WTC11 (cell line): ENCODE measurements at places on chromosomes 1 and 21.

DNA sequence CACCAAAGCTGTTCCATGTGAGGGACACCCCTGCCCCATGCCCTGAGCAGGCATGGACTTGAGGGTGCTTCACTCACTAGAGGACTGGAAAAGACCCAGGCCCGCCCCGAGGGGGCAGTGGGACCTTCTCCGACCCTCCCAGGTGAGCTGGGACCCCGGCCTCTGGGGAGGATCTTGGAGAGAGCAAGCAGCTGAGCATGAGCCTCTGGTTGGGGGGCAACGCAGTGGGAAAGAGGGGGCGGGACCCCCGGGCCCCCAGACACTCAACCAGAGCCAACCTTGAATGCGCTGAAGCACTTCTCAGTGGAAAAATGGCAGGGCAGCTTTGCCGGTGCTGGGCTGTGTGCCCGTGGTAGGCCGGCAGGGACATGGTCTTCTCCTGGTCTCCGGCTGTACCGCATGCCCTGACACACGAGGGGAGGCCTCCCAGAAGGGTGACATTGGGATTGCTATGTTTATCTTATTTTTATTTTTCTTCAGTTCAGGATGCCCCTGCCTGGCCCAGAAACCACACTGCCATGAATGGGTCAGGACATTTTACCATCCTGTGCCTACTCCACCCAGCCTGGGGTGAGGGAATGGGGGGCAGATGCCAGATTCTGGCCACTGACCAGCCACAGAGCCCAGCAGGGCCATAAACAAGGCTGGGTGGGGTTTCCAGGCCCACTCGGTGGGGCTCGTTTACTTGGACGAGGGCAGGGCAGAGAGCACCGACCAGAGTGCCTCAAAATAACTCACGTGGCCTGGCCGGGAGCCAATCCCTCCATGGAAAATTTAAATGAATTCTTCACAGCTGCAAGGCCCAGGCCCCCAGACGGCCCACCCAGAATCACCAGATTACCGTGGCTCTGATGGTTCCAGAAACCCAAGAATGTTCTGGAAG, 17.2 kb upstream of the LAPTM5 start:
- no peak for DNase-seq

DNA sequence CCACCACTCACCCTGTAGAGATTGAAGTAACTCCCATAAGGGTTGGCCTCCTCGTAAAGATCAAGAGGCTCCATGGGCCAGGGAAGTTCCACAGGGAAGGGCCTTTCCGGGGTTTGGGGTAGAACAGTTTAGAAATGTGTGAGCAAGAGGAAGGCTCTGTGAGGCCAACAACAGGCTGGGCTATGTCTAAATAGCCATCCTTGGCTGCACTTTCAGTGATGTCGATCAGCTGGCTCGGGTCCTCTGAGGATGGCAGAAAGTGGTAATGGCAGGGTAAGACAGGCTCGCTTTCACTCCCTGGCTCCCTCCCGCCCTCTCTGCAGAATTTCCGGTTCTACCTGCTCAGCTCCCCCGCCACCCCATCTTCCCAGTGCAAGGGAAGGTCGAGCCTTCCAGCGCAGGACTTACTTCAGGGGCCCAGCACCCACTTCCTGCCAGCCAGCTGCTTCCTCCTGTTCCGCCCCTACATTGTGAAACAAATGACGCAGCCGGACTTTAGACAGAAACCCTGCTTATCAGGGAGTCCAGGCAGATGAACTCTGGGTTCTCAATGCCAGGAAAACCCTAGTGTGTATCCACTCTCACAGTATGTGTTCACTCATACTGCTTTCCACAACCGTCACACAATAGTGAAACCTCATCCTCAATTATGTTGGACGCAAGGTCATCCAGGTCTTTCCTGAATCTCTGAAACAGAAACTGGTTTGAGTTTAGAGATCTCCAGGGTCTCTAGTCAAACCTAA, 7.3 kb downstream of the F11R start:
- DNase-seq, result peak; percentile 79

DNA sequence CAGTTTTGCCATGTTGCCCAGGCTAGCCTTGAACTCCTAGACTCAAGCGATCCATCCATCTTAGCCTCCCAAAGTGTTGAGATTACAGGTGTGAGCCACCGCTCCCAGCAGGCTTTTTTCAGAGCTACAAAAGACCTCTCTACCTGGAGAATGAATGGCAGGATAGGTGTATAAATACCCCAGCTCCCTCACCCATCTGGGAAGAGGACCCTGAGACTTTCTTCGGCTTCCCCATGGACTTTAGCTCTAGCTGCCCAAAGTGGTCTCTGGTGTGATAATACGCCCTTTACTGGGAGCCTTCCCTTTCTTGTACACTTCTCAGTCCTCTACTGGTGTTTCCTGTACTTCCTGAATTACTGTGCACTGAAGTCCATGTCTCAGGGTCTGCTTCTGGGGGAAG, 60.6 kb downstream of the PTP4A2 start:
- no peak for DNase-seq

DNA sequence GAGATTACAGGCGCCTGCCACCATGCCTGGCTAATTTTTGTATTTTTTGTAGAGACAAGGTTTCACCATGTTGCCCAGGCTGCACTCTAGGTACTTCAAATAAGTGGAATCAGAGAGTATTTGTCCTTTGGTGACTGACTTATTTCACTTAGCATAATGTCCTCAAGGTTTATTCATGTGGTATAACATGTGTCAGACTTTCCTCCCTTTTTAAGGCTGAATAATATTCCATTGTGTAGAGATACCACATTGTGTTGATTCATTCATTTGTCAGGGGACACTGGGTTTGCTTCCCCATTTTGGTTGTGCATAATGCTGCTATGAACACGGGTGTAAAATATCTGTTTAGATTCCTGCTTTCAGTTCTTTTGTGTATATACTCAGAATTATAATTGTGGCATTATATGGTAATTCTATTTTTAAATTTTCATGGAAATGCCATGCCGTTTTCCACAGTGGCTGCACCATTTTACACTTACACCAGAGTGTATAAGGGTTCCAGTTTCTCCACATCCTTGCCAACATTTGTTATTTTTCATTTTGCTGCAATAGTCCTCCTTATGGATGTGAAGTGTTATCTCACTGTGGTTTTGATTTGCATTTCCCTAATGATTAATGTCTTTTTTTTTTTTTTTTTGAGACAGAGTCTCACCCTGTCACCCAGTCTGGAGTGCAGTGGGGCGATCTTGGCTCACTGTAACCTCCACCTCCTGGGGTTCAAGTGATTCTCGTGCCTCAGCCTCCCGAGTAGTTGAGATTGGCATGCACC, 35.1 kb downstream of the IL6R start:
- no peak for DNase-seq

- DNase-seq, result no peak
Observed at GRCh38 chr1:60425528-60425927, 352.0 kb upstream of the C1orf87 start.

GRCh38 chr1:87956072-87956471, 627.4 kb downstream of the LMO4 start:
- DNase-seq, result no peak

- peak; percentile 20 for DNase-seq
Observed at GRCh38 chr1:83554174-83554573, 444.8 kb downstream of the TTLL7 start.

- DNase-seq, result no peak
Observed at GRCh38 chr21:43921571-43921978, 56.6 kb downstream of the AGPAT3 start.

DNA sequence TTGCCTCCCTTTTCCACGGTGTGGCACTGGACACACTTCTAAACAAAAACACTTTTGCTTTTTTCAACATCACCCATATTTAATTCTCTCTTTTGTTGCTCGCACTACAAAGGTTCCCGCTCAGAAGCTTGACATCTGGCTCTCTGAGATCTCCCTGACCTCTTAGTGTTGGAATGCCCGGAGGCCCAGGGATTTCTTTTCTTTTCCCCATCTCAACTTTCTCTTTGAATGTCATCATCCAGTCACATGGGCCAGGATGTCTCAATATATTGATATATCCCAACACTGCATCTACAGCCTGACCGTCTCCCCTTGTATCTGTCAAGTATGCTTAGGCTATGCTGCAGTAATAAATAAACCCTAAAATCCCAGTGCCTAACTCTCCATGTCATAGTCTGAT, 54.3 kb upstream of the DESI2 start:
- DNase-seq, result no peak

GRCh38 chr21:42844411-42845113, 34.8 kb downstream of the WDR4 start:
- DNase-seq, result peak; percentile 9

DNA sequence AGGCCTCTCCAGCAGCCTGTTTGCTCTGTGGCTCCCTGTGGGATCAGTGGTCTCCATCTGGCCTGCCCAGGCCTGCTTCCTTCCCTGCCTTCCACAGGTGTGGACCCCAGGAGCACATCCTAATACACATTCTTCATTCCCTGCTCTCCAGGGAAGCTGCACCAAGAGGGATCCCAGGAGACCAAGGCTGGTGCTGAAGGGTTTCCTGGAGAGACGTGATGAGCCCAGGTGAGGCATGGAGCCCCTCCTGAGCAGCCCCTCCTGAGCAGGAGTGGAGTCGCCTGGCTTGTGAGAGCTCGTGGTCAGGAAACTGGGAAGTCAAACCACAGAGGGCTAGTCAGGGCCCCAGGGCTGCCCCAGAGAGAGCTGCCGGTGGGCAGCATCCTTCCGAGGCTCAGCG, 561.4 kb downstream of the MATN1 start:
- DNase-seq, result no peak

GRCh38 chr1:66613187-66613586, 79.2 kb downstream of the SGIP1 start:
- DNase-seq, result no peak

DNA sequence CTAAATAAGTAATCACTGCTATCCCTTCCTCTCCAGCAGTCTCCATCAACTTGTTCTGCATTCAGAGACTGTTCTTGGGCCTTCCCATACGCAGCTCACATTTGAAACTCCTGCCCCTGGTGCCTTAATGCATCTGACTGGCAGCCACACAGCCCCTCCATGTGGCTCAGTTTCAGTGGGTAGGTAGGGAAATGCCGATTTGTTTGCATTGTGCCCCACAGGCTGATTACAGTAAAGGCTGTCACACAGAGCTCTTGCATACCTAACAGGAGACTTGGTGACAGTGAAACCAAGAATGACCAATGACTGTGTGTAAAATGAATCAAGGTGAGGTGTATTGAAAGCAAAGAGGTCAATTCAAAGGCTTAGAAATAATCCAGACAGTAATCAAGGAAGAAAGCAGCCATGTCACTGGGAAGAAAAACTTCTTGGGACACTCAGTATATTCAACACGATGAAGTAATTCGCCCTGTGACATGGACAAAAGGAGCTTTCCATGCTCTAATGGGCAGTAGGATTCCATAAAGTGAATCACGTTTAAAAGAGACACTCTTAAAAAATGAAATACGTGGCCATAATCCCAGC, 12.7 kb upstream of the B3GALNT2 start:
- DNase-seq, result no peak

DNA sequence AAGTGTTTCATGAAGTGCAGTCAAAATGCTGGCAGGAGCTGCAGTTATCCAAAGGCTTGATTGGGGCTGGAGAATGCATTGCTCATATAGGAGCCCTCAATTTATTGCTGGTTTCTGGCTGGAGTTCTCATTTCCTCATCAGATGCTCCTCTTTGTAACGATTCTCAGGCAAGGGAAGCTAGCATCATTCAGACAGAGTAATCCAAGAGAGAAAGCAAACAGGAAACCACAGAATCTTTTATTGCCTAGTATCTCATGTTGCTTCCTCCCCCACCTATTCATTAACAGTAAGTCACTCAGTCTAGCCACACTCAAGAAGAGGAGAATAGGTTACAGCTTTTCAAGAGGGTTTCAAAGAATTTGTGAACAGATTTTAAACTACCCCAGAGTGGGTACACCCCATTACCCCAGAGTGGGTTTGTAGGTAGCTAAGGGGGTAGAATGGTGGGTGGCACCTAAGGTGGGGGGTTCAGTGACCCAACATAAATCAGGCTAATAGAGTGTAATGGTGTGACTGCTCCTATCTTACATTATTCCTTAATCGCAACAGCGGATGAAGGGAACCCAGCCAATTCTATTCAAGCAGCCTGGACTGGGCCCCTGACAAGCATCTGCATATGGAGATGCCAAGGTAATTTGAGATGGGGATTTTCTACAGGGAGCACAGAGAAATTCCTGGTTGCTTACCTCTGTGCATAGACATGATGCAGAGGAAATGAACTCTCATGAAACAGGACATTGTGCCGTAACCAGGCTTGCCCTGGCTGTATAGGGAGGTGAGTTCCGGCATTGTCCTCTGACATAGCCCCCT, 67.1 kb downstream of the KCNJ15 start:
- no peak for DNase-seq

DNA sequence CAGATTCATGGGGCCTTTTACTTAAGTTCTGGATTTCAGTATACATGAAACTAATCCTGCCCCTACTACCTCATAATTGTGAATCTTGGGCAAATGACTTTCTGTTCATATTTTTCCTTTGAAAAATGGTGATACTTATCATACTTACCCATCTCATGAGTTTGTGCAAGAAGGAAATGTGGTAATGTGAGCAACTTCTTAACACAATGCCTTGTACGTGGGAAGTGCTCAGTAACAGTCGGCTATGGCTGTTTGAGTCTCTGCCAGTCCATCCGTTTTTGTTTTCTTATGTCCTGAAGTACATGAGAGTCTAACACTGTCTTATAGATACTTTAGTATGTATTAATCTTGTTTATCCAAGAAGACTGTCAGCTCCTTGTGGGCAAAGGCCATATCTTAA, 86.5 kb downstream of the PATJ start:
- no peak for DNase-seq
